ENCODE measurements at places on chromosomes 12 and 14. TPM values are rescaled to one million over a fixed set of nuclear protein-coding genes. Genes with fewer than 3 reads are reported as not detected.

DNA sequence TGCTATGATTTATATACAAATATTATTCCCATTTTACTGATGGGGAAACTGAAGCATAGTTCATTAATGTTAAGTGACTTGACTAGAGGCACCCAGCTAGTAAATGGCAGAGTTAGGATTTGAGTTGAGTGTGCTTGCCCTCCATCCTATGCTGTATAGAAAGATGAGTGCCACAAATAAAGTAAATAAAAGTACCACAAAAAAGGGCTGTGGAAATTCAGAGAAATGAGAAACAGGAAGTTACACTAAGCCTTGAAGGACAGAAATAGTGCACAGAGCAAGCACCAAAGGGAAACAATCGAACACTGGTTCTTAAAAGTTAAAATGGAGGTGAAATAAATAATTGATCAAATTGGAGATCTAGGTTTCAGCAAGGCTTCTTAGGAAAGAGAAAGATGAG is 9.2 kb upstream of the ABCD2 start:
- peaks cover 49% of the 10 kb centered on the region for H3K4me1 ChIP-seq
- H3K27ac ChIP-seq = peak overlapping the region; percentile 99
- peaks cover 10% of the 10 kb centered on the region for H3K36me3 ChIP-seq
- DNase-seq = no peak

DNA sequence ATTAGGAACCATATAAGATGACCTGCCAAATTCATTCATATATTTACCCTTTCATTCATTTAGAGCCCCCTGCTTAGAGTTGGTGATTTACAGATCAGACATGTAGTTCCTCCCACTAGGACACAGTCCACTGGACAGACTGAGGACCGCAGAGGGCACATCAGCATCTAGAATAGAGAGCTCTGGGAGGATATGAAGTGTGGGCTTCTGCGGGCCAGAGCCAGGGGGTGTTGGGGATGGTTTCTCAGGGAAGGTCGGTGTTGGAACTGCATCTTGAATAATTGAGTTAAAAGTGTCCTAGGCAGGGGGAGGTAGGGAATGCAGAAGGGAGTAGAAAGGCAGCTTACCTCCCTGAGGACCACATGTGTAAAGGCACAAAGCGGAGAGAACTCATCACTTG is 42.9 kb downstream of the KLC1 start:
- peaks cover 46% of the 10 kb centered on the region for H3K36me3 ChIP-seq
- no peak overlapping the region for H3K27ac ChIP-seq
- DNase-seq = no peak

- H3K4me1 ChIP-seq = no peaks in the 10 kb centered on the region
- no peak overlapping the region for H3K4me3 ChIP-seq
- H3K27ac ChIP-seq = no peak overlapping the region
Observed at GRCh38 chr12:93126069-93126474, 197.0 kb upstream of the EEA1 start.

DNA sequence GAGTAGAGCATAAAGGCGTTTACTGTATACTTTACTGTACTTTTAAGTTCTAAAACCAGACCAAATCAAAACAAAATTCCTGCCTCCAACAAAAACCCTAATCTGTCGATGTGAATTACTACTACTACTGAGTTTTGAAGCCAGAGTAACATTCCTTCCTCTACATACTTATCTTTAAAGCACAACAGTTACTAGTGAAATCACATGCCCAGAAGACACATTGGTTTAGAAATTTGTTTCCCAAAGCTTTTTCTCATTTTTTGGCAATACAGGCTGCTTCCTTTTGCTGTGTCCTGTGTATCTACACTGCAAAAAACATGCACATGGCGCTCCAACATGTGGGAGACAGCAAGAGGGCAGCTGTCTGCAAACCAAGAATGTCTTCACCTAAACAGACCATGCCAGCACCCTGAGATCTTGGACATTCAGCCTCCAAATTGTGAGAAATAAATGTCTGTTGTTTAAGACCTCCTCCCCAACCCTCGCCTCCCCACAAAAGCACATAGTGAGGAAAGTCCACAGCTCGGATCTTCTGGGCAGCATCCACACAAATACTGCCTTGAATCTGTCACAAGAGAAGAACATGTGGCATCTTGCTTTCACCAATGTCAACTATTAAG is 21.1 kb downstream of the SETD3 start:
- H3K27me3 ChIP-seq = no peaks in the 10 kb centered on the region
- H3K36me3 ChIP-seq = peaks cover 32% of the 10 kb centered on the region
- H3K27ac ChIP-seq = no peak overlapping the region
- no peaks in the 10 kb centered on the region for H3K4me1 ChIP-seq
- DNase-seq = no peak

GRCh38 chr12:25436206-25437030 is 116.7 kb downstream of the LMNTD1 start:
- H3K4me1 ChIP-seq = peaks cover 5% of the 10 kb centered on the region
- H3K4me3 ChIP-seq = peak overlapping the region; percentile 35
- no peaks in the 10 kb centered on the region for H3K27me3 ChIP-seq
- DNase-seq = peak; percentile 32

- H3K4me1 ChIP-seq = peaks cover 33% of the 10 kb centered on the region
- no peak overlapping the region for H3K27ac ChIP-seq
- no peak for DNase-seq
- H3K27me3 ChIP-seq = no peaks in the 10 kb centered on the region
Observed at GRCh38 chr14:62081012-62081612, 318.9 kb downstream of the SNAPC1 start.

- peaks cover 36% of the 10 kb centered on the region for H3K36me3 ChIP-seq
- H3K4me3 ChIP-seq = no peak overlapping the region
- H3K27me3 ChIP-seq = no peaks in the 10 kb centered on the region
- no peak for DNase-seq
- H3K27ac ChIP-seq = no peak overlapping the region
Observed at GRCh38 chr12:22682663-22683062, 57.7 kb downstream of the ETNK1 start.

GRCh38 chr12:67760586-67761275 is 112.2 kb downstream of the DYRK2 start:
- no peak overlapping the region for H3K27ac ChIP-seq
- H3K27me3 ChIP-seq = no peaks in the 10 kb centered on the region
- H3K4me1 ChIP-seq = peaks cover 26% of the 10 kb centered on the region
- no peak overlapping the region for H3K4me3 ChIP-seq
- DNase-seq = no peak

DNA sequence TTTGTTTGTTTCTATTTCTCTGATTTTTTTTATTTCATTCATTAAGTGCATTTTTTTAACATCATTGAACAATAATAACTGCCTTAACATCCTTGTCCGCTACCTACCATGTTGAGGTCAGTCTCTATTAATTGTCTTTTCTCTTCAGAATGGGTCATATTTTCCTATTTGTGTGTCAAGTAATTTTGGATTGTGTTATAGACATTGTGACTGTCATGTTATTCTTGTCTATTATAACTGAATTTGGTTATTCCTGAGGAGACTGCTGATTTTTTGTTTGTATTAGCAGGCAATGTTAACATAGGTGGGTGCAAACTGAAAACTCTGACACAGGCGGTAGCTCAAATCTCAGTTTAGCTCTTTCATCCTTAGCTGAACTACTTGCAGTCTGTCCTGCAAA is 169.9 kb downstream of the DICER1 start:
- no peak overlapping the region for H3K4me3 ChIP-seq
- no peak overlapping the region for H3K27ac ChIP-seq
- H3K36me3 ChIP-seq = no peaks in the 10 kb centered on the region
- peaks cover 17% of the 10 kb centered on the region for H3K27me3 ChIP-seq

- H3K4me1 ChIP-seq = peaks cover 2% of the 10 kb centered on the region
- DNase-seq = peak; percentile 47
- H3K27me3 ChIP-seq = peaks cover 2% of the 10 kb centered on the region
- H3K4me3 ChIP-seq = no peak overlapping the region
Observed at GRCh38 chr14:51774209-51774608, 86.2 kb upstream of the GNG2 start.

DNA sequence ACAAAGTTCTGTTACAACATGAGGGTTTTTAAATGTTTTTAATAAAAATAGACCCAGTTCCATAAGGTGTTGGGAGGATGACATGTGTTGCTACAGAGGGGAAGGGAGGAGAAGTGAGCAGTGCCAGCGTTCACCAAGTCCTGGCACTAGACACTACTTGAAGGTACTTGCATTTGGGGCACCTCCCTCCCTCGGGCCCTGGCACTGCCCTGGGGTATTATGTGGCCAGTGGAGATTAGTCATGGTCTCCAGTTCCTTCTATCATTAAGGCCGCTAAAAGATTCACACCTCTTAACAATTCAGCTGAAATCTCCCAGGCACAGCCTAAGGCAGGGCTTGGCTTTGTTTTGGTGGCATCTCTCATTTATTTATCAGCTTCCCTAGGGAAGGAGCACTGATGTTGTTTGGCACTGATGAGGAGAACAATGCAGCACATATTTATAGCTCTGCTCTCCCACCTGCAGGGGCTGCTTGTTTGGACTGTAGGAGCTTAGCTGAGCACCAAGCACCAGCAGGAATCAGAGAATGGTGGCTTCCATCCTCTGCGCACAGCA is 155.5 kb upstream of the NTF3 start:
- peaks cover 1% of the 10 kb centered on the region for H3K4me1 ChIP-seq
- peaks cover 2% of the 10 kb centered on the region for H3K27me3 ChIP-seq
- H3K36me3 ChIP-seq = no peaks in the 10 kb centered on the region
- DNase-seq = no peak
- no peak overlapping the region for H3K27ac ChIP-seq

GRCh38 chr14:37150414-37150813 is 22.0 kb downstream of the SLC25A21 start:
- no peak overlapping the region for H3K27ac ChIP-seq
- no peaks in the 10 kb centered on the region for H3K36me3 ChIP-seq
- no peaks in the 10 kb centered on the region for H3K4me1 ChIP-seq
- no peaks in the 10 kb centered on the region for H3K27me3 ChIP-seq
- DNase-seq = no peak

DNA sequence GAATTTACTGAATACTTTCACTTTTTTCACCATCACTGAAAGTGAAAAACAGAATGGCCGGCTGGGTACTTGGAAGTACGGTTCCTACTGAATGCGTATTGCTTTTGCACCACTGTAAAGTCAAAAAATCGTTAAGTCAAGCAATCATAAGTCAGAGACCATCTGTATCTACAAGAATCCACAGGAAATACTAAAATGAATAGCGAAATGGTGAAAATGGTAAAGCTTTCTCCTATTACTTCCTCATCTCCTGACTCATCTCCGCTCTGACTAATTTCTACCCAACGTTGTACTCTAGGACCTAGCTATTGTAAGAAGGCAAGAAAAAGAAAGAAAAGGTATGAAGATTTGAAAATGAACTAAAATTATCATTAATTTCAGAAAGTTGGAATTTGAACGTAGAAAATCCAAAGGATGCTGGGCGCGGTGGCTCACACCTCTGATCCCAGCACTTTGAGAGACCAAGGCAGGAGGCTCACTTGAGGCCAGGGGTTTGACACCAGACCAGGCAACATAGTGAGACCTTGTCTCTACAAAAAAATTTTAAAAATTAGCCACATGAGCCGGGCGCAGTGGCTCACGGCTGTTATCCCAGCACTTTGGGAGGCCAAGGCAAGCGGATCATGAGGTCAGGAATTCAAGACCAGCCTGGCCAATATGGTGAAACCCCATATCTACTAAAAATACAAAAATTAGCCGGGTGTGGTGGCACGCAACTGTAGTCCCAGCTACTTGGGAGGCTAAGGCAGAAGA is 5.3 kb upstream of the CDCA4 start:
- peaks cover 45% of the 10 kb centered on the region for H3K4me1 ChIP-seq
- H3K36me3 ChIP-seq = peaks cover 5% of the 10 kb centered on the region
- peak overlapping the region; percentile 85 for H3K27ac ChIP-seq
- DNase-seq = peak; percentile 42

DNA sequence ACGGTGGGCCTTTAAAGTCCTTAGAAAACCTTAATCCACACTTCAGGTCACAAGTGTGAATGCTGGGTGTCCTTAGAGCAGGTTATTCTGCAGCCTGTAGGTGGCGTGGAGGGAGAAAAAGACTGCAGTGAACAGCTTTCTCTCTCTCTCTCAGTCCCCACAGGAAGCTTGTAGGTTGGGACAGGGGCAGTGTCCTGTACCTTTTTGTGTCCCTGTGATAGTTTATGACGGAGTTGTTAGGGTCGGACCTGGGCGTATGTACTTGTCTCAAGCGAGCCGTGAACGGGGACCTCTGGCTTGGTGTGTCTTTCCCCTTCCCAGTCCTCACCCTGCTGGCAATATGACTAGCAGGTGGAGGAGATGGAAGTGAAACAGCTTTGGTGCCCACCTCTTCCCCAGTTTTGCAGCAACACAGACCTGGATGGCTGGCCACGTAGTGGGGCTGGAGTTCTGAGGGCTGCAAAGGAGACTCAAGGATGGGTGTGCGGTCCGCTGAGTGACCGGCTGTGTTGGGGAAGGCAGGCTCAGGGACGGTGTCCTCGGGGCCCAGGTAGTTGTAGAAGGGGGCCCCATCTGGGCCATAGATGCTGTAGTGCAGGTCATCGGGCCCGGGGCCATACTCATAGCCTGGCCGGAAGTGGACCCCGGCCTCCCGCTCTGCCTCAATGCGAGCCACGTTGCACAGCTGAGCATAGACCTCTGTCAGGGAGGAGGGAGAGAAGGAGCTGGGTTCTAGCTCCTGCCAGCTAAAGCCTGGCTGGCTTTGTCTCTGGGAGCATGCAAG is 8.9 kb downstream of the ISCA2 start:
- H3K4me3 ChIP-seq = no peak overlapping the region
- peaks cover 2% of the 10 kb centered on the region for H3K36me3 ChIP-seq
- H3K27me3 ChIP-seq = no peaks in the 10 kb centered on the region
- DNase-seq = peak; percentile 37
- H3K4me1 ChIP-seq = peaks cover 3% of the 10 kb centered on the region

GRCh38 chr12:109900752-109901580 is 892 bp downstream of the TCHP start:
- peak overlapping the region; percentile 96 for H3K4me3 ChIP-seq
- H3K27ac ChIP-seq = peak overlapping the region; percentile 99
- peaks cover 16% of the 10 kb centered on the region for H3K36me3 ChIP-seq
- H3K4me1 ChIP-seq = peaks cover 12% of the 10 kb centered on the region

DNA sequence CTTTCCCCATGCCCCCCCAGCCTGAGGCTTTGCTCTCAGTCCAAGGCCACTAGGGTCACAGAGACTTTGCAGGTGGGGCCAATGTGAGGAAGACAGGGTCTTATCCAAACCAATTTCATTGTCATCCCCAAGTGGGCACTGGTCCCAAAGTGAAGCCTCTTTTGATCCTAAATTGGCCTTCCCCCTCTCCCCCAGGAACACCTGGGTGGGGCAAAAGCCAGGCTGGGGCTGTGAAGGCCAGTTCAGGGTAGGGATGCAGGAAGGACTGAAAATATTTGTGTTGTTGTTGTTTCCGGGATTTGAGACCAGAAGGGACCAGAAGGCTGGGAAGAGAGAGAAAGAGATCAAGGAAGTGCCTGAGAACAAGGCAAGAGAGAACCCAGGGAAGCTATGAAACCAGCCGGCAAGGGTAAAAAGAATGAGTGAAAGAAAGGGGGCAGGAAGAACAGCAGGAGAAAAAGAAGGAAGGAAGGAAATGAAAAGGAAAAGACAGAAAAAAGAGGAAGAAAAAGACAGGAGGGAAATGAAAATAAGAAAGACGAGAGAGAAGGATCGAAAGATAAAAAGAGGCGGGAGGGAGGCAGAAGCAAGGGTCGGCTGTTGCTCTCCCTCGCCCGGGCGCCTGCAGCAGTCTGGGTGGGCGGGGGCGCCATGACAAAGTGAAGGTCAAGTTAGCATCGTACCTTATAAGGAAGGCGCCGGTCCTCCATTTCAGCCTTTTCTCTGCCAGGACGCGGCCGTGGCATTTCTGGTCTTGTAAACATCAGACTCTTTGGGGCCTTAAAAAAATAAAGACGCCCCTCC is 7.4 kb upstream of the HOXC11 start:
- H3K4me3 ChIP-seq = no peak overlapping the region
- H3K4me1 ChIP-seq = peaks cover 26% of the 10 kb centered on the region
- peaks cover 2% of the 10 kb centered on the region for H3K36me3 ChIP-seq
- H3K27me3 ChIP-seq = peaks cover 85% of the 10 kb centered on the region

GNS gene
- total RNA-seq = 16.4 TPM

LRTM2 gene
- not detected for total RNA-seq

LPAR5 gene
- total RNA-seq = 6.6 TPM

TPPP2 gene
- total RNA-seq = not detected

MANSC4 gene
- total RNA-seq = not detected
